ENCODE measurements at places on chromosomes 1 and 21.

DNA sequence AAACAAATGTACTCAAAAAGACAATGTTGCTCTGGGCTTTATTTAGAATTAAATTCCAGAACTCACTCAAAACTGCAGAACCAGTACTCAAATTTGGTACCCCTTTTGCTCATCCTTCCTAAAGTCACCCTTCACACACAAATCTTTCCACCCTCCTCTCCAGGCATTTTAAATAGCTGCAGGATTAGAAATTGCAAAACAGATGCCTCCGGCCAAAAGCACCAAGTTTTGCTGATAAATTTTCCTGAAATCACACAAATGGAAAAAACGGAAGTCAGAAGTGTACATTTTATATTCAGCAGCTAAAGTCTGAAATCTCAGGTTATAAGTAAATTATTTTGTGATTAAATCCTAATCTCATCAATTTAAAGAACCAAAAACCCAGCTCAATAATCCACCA is 147.0 kb downstream of the NRIP1 start:
- DNase-seq, result no peak

GRCh38 chr1:108193333-108193732 is 6.8 kb downstream of the SLC25A24 start:
- no peak for DNase-seq

GRCh38 chr1:209387969-209388329 is 195.6 kb upstream of the CAMK1G start:
- no peak for DNase-seq

DNA sequence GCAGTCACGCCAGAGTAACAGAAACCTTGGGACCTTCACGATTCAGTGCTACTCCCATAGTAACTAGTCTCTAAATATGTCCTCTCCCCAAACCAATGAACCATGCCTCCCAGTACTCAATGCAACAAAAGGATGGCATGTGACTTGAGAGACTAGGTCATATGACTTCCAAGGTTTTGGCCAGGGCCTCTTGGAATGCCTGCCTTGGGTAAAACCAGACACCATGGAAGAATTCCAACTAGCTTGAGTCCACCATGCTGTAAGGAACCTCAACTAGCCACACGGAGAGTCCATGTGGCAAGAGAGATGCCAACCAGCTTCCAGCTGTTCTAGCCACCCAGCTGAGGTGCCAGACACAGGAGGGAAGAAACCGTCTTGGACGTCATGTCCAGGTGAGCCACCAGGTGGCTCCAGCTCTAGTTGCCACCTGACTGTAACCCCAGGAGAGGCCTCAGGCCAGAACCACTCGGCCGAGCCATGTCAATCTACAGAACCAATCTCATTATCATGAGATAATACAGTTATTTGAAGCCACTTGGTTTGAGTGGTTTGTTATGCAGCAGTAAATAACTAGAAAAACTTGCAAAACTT is 115.0 kb downstream of the SYF2 start:
- DNase-seq, result peak; percentile 32

DNA sequence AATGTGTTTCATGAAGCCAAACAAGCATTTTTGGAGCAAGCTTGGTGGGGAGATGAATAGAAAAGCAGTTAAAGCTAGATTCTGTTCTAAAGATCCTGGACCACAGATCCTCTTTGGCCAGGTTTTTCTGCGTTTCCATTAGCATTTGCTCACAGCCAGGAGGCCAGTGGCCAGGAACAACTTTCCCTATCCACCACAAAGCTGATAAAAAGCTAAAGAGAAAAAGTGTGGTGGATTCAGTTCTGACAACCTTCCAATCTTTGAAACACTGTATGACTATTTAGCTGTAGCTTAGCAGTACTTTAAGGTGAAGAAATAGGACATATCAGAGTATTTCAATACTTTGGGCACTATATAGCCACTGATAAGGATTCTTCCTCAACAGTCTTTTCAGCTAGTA is 3.0 kb upstream of the NEK7 start:
- no peak for DNase-seq

DNA sequence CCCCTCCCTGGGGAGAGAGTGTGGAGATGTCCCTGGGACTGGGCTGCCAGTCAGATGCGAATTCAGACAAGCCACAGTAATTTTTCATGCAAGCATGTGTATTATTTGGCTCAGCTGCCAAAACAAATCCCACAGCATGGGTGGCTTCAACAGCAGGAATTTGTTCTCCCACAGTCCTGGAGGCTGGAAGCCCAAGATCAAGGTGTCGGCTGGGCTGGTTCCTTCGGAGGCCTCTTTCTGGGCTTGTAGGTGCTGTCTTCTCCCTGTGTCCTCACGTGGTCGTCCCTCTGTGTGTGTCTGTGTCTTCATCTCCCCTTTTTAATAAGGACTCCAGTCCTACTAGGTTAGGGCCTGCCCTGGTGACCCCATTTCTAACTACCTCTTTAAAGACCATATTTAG is 91.9 kb upstream of the ACTRT2 start:
- DNase-seq, result no peak

GRCh38 chr1:18474559-18475175 is 6.1 kb upstream of the KLHDC7A start:
- no peak for DNase-seq

GRCh38 chr1:167977245-167977644 is 40.4 kb upstream of the MPC2 start:
- DNase-seq, result no peak

DNA sequence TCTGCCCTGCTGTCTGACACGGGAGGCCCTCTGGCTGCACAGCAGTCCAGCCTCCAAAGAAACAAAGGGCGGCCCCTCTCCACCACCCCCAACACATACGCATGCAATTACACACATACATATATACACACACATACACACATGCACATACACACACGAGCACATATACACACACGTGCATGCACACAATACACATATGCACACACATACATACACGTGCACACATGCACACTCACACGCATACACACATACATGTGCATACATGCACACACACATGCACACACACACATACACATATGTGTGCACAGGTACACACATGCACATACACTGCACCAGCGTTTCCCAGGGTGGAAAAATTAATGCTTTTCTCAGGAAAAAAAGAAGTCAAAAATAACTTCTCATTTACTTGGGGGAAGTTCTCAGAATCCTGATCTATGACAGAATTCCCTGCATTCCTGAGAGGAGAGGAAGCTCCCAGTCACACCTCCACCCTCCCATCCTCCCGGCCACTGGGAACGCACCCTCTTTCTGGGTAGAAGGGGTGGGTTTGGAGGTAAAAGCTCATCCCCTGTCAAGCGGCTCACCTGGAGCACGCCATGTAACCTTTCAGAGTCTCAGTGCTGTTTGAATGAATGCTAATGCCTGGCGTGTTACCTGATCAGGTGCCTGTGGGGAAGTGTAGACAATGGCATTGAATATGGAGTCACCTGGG is 33.1 kb upstream of the KLHDC7A start:
- no peak for DNase-seq

DNA sequence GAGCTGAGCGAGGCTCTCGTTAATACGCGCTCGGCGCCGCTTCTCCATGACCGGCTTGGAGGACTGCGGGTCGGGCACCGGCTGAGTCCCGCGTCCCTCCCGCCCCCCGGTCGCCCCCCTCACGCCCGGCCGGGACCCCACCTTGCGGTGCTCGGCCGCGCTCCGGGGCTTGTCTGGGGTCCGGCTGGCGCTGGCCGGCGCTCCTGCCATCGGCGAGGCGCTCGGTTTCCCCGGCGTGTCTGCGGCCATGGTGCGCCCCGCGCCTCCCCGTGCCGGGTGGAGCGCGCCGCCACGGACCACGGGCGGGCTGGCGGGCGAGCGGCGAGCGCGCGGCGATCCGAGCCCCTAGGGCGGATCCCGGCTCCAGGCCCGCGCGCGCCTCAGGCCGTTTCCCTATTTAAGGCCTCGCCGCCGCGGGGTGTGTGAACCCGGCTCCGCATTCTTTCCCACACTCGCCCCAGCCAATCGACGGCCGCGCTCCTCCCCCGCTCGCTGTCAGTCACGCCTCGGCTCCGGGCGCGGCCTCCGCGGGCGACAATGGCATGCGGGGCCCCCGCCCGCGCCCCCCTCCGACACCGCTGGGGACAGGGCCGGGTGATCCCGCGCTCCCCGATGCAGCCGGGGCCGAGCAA is at the start of gene HES4:
Gene HES4 (minus strand): TSS at position 373 of the 632 bp plus-strand sequence. CDS start 124 bp downstream, at position 249.
- DNase-seq, result peak; percentile 69

- no peak for DNase-seq
Observed at GRCh38 chr1:244674446-244674845, 21.5 kb downstream of the DESI2 start.

DNA sequence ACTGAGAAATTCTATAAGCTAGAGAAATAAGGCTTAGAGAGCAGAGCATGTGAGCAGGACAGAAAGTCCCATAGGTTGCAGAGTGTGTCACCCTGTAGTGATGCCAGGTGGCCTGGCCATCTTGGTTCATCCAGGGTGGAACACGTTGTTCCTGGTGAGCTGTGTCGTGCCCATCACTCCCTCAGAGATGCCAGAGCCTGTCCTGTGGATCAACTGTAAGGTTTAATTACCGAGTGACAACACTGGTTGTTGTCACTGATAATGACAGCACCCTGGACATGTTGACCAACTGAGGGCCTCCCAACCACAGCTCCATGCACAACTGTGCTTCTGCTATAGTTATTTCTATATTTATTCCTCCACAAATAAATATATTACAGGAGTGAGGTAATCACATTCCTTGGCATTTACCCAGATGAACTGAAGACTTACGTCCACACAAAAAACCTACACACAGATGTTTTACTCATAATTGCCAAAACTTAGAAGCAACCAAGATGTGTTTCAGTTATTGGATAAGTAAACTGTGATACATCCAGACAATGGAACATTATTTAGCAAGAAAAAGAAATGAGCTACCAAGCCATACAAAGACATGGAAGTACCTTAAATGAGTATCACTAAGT is 6.2 kb downstream of the C1orf198 start:
- no peak for DNase-seq

GRCh38 chr1:216055004-216055403 is 368.2 kb downstream of the USH2A start:
- DNase-seq, result no peak

DNA sequence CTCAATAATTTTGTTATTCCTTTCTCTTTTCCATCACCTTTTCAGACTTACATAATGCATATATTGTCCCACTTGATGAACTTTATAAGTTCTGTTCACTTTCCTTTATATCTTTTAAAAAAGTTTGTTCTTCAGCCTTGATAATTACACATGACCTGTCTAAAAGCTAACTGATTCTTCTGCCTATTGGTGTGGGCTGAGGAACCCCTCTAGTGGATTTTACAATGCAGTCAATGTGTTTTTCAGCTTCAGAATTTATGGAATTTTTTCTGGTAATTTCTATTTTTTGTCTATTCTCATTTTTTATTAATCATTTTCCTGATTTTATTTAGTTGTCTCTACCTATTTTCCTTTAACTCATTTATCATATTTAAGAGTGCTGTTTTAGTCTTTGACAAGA is 7.5 kb downstream of the MNDA start:
- DNase-seq, result no peak

DNA sequence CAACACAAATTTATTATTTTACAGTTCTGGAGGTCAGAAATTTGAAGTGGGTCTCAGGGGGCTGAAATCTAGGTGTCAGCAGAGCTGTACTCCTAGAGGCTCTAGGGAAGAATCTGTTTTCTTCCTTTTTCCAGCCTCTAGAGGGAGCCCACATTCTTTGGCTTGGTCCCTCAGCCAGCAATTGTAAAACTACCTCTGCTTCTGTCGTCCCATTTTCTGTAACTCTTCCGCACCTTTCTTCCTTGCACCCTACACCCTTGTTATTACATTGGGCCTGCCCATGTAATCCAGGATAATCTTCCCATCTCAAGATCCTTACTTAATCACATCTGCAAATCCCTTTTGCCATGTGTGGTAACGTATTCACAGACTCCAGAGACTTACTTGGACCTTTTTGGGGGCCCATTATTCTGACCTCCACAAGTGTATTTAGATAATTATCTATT is 24.8 kb upstream of the THEM4 start:
- peak; percentile 11 for DNase-seq

- DNase-seq, result no peak
Observed at GRCh38 chr1:86788300-86789206, 84.2 kb downstream of the SH3GLB1 start.

- no peak for DNase-seq
Observed at GRCh38 chr1:68173283-68173935, 58.9 kb downstream of the WLS start.

DNA sequence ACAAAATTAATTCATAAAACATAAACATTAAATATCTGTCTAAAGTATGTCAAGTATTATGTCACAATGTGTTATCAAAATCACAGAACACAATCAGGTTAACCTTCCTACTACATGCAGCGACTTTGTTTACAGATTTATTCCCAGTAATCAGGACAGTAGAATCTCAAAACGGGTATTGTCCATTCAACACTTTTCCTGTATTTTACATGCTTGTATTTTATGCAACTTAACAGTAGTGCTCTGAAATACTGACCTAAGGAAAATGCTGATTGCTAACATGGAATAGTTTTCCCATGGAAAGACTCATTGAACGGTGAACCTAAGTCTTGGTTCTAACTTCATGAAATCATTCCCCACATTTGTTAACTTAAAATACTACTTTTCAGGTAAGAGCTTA is 2.3 kb downstream of the SERBP1 start:
- no peak for DNase-seq

- peak; percentile 61 for DNase-seq
Observed at GRCh38 chr1:24966724-24967346, 36.8 kb upstream of the RUNX3 start.

GRCh38 chr1:96730574-96731298 is 9.2 kb downstream of the PTBP2 start:
- no peak for DNase-seq

DNA sequence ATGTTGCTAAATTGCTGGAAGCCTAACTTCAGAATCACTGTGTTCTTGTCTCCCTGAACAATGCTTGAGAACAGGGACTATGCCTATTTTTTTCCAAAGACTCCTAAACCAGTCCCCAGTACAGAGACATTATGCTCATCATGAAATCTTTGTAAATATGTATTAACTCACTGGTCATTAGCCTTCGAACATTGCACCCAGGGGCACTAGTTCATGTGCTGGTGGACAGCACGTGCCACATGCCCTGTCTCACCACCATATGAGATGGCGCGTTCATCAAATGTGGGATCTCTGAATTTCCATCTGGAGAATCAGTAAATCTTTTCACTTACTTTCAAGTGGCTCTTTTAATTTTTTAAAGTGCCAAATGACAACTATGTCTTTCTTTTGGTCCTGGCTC is 11.0 kb upstream of the ATP1A1 start:
- DNase-seq, result no peak

Measured in stimulated activated CD4-positive, alpha-beta T cell treated with anti-CD3 and anti-CD28 coated beads, Interleukin-4, amount 100 ng/mL, for 1 hour (primary cell).